H7 (cell line): ENCODE measurements at places on chromosomes 16 and 17. TPM values are rescaled to one million over a fixed set of nuclear protein-coding genes. Genes with fewer than 3 reads are reported as not detected.

The MED9 gene
- 28.9 and 31.3 TPM in 2 replicates for total RNA-seq

The GGT6 gene
- not detected in 2 replicates for total RNA-seq

The AGRP gene
- 1.1 TPM in 1 of 2 replicates, not detected in the other for total RNA-seq

The SCNN1G gene
- 0.10 and 0.48 TPM in 2 replicates for total RNA-seq

The CIITA gene
- total RNA-seq: not detected in 2 replicates

The TBC1D26 gene
- 3.8 and 7.7 TPM in 2 replicates for total RNA-seq

The PMP22 gene
- 5.5 and 8.4 TPM in 2 replicates for total RNA-seq

The VAMP2 gene
- total RNA-seq: 7.3 and 10.5 TPM in 2 replicates

GRCh38 chr17:49788478-49789242, at the start of gene KAT7:
TSS of gene KAT7 (plus strand) at chr17:49788681. CDS start at chr17:49788835, 154 bp downstream.
- peak; percentile 98 for DNase-seq

DNA sequence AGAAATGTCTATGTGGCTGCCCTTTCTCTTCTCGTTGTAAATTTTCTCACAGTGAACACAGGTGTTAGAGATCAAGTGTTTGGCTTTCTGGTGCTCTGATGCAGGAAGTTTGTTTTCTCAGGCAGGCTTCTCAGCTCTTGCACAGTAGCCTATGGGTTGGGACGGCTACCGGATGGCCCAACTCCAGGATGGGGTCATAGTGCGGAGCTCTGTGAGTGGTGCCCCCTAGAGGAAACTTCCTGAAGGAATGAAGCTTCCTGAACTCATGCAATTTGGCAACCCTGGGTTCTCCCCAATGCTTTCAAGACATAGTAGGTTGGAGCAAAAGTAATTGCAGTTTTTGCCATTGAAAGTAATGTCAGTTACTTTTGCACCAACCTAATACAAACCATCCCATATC, 407.5 kb upstream of the HSBP1 start:
- DNase-seq: peak; percentile 57

DNA sequence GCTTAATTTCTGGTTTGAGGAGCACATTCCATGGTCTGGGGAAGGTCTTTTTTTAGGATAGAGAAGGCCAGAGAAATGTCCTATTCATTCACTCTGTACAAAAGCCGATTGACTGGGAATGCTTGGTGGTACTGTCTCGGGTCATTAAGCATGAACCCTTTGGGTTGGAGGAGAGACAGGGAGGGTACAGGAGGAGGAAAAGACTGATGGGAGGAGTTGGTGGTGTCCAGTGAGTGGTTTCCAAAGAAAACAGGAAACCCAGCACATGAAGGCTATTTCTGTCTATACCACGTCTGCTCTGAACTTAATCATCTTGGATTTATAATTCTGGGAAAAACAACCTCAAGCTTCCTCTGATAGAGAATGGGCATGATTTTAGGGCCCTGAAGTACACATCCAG, 111.9 kb downstream of the XYLT1 start:
- no peak for DNase-seq

DNA sequence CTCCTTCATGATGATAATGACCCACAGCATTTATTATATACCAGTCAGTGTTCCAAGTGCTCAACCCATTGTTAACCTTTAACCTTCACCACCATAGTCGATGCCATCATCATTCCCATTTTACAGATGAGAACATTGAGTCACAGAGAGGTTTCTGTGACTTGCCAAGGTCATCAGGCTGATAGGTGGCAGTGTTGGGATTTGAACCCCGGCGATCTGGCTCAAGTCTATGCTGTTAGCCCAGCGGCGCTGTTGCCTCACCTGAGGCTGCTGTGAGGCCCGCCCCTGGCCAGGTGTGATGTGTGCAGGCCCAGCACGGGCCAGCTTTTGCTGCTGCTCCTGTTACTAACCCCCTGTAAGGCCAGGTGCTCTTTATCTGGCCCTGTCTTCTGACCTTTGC, 101.2 kb downstream of the OR1D5 start:
- no peak for DNase-seq

DNA sequence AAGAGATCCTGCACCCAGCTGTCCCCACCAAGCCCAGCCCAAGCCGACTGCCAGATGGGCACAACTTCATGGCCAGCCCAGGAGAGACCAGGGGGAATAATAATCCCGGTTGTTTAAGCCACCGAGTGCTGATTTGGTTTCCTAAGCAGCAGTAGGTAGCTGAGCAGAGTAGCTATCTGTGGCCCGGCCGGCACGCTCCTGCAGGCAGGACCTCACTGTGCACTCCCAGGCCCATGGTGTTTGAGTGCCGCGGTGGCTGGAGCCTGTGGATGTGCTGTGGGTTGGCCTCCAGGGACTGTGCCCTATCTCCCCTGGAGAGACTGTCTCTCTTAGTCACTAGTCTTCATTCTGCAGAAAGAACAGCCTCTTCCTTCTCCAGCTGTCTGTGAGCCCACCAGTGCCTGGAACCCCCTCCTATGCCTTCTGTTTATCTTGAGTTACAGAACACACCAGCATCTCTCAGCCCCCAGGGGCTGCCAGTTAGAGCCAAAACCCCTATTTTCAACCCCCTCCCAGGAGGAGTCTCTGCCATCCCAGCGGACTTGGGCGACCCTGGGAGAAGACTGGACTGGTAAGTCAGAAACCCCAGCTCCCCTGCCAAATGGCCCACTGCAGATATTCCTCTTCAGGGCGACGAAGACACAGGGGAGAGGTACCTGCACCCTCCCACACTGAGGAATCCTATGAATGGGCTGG, 152.0 kb downstream of the SDK2 start:
- DNase-seq: no peak

DNA sequence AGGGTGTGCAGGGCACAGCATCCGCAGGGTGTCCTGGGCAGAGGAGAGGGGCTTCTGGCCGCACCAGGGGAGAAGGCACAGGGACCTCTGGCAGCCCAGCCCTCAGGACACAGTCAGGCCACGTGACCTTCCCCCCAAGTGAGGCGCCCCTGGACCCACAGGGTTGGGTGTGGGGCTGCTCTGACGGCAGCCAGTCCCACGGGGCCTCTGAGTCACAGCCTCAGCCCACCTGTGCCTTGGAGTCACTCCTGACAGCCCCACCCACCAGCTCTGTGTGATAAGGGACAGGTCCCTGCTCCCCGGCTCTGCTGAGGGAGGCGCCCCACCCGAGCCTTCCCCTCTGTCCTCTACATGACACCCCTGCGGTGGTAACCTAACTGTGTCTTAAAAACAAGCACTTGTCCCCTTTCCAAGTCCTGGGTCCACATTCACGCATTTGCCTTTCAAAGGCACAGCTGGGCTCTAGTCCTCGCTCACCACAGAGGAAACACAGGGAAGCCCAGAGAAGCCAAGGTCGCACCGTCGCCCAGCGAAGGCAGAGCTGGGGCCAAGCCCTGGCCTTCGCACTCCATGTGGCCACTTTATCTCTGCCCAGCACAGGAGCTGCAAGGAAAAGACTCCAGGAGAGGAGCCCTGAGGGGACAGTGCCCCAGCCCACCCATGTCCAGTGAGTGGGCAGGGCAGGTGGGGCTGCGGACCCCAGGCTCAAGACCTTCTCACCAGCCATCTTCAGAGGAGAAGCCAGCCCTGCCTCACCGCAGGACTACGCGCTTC, 5.1 kb upstream of the NPTX1 start:
- no peak for DNase-seq

GRCh38 chr16:23423496-23424049, 29.4 kb downstream of the COG7 start:
- no peak for DNase-seq

- no peak for DNase-seq
Observed at GRCh38 chr16:75181630-75182029, 25.3 kb downstream of the CTRB2 start.

- no peak for DNase-seq
Observed at GRCh38 chr17:39781861-39782213, 44.1 kb downstream of the GRB7 start.

DNA sequence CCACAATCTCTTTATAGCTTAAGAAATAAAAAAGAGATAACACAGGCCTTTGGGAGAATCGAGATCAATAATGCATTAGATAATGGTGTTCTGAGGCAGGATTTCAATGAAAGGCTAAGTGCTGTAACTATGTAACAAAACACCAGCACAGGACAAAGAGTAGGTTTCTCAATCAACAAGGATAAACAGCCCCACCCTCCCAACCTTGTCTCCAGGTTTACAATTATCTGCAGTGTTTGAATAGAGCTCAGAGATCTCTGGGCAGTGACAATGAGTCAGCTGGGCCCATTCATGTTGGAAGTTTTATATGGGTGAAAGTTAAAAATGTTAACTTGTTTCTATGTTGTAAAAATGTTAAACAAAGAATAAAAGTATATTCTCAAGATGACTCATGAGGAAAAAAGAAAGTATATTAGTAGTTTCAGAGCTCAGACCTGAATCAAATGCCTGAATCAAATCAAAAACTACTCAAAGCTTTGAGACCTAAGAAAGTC, 17.0 kb upstream of the KRT20 start:
- no peak for DNase-seq

GRCh38 chr17:3773511-3773910, 27.5 kb downstream of the ITGAE start:
- DNase-seq: no peak

DNA sequence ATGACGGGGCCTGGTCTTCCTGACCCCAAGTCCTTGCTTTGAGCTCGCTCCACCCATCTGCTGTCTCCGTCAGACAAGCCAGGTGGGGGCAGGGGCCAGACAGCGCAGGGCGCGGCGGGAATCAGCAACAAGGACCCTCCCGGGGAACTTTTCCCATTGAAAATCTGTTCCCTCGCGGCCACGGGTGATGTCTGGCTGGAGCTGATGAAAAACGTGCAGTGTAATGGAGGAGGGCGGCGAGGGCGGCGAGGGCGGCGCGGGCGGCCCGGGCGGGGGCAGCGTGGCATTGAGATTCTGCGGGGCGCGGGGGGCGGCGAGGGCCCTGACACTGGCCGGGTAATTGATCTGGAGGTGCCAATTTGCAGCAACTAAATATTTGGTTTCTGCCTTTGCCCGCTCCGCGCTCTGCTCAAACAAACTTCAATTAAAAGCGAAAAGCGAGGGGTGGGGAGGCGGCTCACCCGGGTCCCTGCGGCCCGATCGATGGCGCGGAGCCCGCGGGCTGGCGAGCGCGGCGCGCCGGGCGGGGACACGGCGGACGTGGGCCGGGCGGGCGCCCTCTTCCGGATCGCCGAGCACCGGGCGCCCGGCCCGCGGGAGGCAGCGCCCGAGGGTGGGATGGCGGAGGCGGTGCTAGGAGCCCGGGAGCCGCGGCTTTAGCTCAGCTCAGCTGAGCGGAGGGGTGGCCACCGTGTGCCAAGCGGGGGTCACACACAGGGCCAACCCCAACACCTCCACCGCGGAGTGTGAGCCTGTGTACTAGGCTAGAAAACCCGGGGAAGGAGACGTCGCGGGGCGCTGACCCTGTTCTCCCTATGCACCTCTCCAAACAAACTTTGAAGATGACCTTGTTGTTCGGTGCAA, 32.4 kb downstream of the DCAKD start:
- DNase-seq: peak; percentile 82

- no peak for DNase-seq
Observed at GRCh38 chr17:2292100-2292499, 11.5 kb downstream of the SMG6 start.

- no peak for DNase-seq
Observed at GRCh38 chr17:48871551-48872351, 20.8 kb upstream of the ATP5MC1 start.

DNA sequence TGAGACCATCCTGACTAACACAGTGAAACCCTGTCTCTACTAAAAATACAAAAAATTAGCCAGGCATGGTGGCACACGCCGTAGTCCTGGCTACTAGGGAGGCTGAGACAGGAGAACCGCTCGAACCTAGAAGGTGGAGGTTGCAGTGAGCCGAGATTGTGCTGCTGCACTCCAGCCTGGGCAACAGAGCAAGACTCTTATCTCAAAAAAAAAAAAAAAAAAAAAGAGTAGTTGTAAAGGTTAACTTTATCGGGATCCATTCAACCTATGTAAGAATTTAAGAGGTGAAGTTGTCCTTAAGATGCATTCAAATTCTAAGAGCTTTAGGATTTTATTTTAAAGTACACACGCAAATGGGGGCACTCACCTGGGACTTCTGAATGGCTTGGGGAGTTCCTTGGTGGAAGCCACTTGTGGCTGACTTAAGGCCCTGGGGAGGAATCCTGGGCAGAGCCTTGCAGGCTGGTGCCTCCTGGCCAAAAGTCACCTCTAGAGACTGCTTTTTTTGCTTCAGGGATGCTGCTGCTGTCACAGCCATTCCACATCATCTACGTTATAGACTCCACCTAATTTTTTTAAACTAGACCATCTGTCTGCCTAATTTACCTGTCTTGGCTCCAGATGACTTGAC, 3.3 kb downstream of the CTCF start:
- DNase-seq: no peak

GRCh38 chr17:6023036-6023831, 46.9 kb upstream of the WSCD1 start:
- DNase-seq: no peak

DNA sequence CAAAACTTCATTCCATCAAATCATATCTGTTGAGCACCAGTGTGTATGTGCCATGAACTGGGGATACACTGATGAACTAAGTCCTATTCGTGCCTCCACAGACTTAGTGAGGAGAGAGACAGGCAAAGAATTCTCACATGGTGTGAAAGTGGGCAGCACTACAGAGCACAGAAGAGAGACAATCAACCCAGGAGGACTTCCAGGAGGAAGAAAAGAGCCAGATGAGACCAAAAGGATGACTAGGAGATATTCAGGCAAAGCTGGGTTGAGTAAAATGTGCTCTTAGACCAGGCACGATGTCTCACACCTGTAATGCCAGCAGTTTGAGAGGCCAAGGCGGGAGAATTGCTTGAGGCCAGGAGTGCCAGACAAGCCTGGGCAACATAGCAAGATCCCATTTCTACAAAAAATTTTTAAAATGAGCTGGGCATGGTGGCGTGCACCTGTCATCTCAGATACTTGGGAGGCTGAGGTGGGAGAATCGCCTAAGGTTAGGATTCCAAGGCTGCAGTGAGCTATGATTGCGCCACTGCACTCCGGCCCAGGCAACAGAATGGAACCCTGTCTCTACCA, 30.2 kb upstream of the TNRC6A start:
- no peak for DNase-seq

DNA sequence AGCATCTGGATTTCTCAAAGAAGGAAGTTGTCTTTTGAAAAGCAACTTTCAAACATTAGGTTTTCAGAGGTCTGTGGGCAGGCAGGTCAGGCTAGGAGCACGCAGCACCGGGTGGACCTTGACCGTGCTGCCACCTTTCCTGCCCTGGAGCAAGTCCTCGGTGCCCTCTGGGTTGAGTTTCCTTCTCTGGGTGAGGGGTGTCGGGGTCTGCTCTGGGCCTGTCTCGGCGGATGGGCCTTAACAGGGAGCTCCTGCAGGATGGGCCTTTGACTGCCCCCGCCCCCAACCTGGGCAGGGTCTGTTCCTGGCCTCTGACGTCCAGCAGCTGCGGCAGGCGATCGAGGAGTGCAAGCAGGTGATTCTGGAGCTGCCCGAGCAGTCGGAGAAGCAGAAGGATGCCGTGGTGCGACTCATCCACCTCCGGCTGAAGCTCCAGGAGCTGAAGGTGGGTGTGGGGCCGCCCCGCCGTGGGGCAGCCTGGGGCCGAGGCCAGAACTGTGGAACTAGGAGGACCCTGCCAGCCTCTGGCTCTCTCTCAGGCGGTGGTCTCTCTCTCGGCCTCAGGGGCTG, 8.7 kb downstream of the DEF8 start:
- DNase-seq: peak; percentile 51

- no peak for DNase-seq
Observed at GRCh38 chr17:63626551-63627180, 4.4 kb downstream of the MAP3K3 start.

- DNase-seq: no peak
Observed at GRCh38 chr17:19755392-19755791, 7.3 kb upstream of the ALDH3A1 start.

- DNase-seq: no peak
Observed at GRCh38 chr16:55040366-55041086, 109.9 kb downstream of the IRX5 start.
